ENCODE measurements at places on chromosomes 1 and 21.

DNA sequence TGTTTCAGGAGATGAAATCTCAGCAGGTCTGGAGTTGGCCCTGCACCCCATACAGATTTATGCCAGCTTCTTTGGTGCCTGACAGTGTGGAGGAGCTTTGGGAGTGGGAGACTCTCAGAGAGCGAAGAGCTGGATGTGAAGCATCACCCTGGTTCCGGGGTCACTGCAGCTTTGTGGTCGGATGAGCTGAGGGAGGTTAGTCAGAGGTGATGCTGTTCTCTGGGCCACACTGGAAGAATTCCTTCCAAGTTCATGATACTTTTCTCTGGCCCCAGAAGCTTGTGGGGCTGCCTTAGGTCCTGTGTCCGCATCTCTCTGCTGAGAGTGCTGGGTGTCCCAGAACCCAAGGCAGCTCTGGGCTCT is 467.8 kb downstream of the CAMTA1 start:
- no peak for DNase-seq

GRCh38 chr21:45818276-45818903 is 163.2 kb upstream of the COL6A1 start:
- no peak for DNase-seq

DNA sequence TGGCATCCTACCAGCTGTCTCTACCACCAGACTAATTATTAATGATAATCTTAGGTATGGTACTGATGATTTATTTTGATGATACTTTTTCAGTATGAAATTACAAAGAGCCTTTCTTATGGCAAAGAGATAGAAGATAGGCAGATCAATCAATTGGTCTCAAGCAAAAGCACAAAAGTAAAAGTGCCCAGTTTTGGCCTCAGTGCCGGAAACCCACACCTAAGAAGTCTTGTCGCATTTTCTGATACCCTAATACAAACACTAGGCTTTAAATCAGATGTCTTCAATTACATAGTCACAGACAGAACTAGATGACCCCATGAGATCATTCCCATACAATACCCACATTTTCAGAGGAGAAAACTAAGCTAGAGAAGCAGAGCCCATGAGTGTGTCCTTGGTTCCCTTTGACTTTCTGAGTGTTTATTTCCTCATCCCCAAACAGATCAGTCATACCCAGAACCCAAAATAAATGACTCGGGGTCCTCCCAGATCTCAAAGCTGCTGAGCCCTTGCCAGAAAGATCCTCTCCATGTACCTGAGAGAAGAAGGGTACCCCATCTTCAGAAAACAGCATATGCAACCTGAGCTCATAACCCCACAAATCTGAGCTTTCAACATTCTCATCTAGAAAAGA is 7.7 kb downstream of the ITPKB start:
- no peak for DNase-seq

GRCh38 chr1:222167111-222167510 is 380.8 kb downstream of the HHIPL2 start:
- peak; percentile 87 for DNase-seq

GRCh38 chr1:202708456-202709275 is 1.6 kb downstream of the SYT2 start:
- no peak for DNase-seq

- DNase-seq = no peak
Observed at GRCh38 chr21:36804874-36805611, 106.1 kb downstream of the SIM2 start.

- no peak for DNase-seq
Observed at GRCh38 chr1:58943776-58944175, 159.9 kb upstream of the JUN start.

- peak; percentile 35 for DNase-seq
Observed at GRCh38 chr1:34870395-34870794, 10.8 kb upstream of the SMIM12 start.

GRCh38 chr1:210315529-210315928 is 13.2 kb upstream of the HHAT start:
- no peak for DNase-seq

GRCh38 chr21:39984286-39984991 is 117.2 kb downstream of the PCP4 start:
- no peak for DNase-seq

- DNase-seq = no peak
Observed at GRCh38 chr1:106268070-106268469, 788.4 kb upstream of the PRMT6 start.

DNA sequence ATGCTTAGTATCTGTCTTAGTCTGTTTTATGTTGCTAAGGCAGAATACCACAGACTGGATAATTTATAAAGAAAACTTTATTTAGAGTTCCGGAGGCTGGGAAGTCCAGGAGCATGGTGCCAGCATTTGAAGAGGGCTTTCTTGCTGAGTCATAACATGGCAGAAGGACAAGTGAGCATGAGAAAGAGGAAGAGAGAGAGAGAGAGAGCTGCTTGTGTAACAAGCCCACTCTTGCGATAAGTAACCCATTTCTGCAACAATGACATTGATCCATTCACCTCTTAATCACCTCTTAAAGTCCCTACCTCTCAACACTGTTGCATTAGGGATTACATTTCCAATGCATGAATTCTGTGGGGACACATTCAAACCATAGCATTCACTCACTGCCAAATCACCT is 11.7 kb upstream of the MYOCOS start:
- DNase-seq = no peak

- no peak for DNase-seq
Observed at GRCh38 chr1:156836041-156836654, 19.5 kb upstream of the SH2D2A start.

DNA sequence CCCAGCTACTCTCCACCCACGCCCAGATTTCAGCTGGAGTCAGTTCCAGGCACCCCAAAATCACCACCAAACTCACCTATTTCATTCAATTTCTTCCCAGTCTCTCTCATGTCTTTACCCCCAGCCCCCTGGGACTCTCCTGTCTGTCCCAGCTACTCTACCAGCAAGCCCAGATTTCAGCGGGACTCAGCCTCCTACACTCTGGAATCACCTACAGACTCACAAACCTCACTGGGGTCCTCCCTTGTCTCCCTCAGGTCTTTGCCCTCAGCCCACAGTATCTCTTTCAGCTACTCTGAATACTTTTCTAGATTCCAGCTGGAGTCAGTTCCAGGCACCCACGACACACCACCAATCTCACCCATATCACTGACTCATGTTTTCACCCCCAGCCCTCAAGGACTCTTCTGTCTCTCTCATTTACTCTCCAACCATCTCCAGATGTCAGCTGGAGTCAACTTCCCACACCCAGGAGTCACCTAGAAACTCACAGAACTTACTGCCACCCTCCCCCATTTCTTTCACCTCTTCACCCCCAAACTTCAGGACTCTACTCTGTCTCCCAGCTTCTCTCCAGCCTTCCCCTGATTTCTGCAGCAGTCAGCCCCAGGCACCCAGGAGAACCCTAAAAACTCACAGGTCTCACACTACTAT is 1529.3 kb upstream of the TPTE start:
- DNase-seq = no peak

DNA sequence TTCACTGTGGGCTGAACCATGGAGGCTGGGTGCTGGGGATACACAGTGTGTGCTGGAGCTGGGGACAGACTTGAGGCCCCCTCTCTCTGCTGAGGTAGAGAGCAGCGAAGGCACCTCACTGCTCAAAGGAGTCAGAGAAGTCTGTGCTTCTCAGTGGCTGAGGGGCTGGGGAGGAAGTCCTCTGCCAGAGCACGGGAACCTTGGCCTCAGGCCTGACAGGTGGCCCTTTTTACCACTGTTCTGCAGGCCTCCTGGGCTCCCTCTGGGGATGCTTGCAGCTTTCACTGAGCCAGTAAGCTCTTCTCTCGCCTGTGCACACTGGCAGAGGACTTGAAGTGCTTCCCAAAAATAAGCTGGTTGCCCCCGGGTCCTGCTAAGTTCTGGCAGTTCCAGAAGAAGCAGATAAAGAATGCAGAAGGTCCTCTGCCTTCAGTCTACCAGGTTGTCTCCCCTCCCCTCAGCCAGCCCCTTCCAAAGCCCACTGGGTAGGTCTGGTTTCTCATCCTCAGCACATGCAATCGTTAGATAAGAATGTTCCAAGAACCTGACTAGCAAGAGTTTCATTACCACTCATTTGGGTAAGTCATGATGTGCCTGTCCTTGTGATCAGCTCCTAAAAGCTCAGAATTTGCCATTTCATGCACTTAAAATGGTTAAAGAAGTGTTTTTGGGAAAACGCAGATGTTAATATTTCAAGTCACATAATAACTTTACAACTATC is 53.9 kb downstream of the TENT5C start:
- no peak for DNase-seq
